ENCODE measurements at places on chromosomes 2 and 18.

- DNase-seq, result no peak
Measured at GRCh38 chr18:66138642-66139041, 387.8 kb downstream of the CDH7 start.

- no peak for DNase-seq
Measured at GRCh38 chr2:222955008-222955407, 94.2 kb downstream of the ACSL3 start.

GRCh38 chr2:207128867-207129266 lies 36.9 kb downstream of the KLF7 start:
- DNase-seq, result no peak

- DNase-seq, result no peak
Measured at GRCh38 chr2:149650006-149650405, 62.4 kb upstream of the MMADHC start.

DNA sequence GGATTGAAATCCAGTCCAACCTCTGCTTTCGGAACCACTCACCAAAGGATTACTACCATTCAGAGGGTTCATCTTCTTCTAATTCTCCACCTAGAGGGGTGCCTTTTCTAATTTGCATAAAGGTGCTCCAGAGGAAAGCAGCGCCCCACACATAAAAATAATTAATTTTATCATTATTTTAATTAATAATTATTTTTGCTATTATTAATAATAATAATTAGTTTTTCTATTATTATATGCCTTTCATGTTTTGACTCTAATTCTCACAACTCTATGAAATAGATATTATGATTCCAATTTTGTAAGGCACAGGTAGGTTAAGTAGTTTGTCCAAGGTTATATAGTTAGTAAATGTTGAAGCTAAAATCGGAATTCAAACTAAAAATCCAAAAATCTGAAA lies 51.9 kb downstream of the UNC80 start:
- no peak for DNase-seq
